ENCODE measurements at places on chromosomes 2 and 18. TPM values are rescaled to one million over a fixed set of nuclear protein-coding genes. Genes with fewer than 3 reads are reported as not detected.
A peak's percentile ranks its signal among the peaks of the same experiment; 100 is the strongest.

Gene IL1RN
- 92.0 TPM for polyA plus RNA-seq

GRCh38 chr2:60478660-60479059 lies 74.8 kb downstream of the BCL11A start:
- peaks cover 29% of the 10 kb centered on the region for H3K4me1 ChIP-seq
- DNase-seq, result no peak
- no peak overlapping the region for H3K27ac ChIP-seq
- H3K36me3 ChIP-seq, result no peaks in the 10 kb centered on the region
- no peaks in the 10 kb centered on the region for H3K27me3 ChIP-seq

Gene CRYGB
- polyA plus RNA-seq, result not detected

DNA sequence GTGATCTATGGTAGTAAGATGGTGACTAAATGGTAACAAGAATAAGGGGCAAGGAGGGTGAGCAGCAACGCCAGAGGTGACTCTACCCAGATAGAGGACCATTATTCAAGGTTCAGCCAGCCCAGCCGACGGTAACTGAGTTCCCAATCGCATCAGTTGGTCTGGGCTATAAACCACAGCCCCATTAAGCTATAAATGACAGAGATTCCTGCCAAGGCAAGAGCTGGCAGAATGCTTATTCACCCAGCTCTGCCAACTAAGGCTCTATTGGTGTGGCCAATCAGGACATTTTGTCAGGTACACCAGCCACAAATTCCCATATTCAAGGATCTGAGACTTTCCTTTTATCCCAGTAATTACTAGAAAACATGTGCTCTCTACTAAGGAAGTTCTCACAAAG lies 3.6 kb downstream of the CHN1 start:
- DNase-seq, result no peak
- H3K4me1 ChIP-seq, result peaks cover 9% of the 10 kb centered on the region
- no peak overlapping the region for H3K27ac ChIP-seq
- no peaks in the 10 kb centered on the region for H3K36me3 ChIP-seq
- peaks cover 55% of the 10 kb centered on the region for H3K27me3 ChIP-seq
- no peak overlapping the region for H3K4me3 ChIP-seq

DNA sequence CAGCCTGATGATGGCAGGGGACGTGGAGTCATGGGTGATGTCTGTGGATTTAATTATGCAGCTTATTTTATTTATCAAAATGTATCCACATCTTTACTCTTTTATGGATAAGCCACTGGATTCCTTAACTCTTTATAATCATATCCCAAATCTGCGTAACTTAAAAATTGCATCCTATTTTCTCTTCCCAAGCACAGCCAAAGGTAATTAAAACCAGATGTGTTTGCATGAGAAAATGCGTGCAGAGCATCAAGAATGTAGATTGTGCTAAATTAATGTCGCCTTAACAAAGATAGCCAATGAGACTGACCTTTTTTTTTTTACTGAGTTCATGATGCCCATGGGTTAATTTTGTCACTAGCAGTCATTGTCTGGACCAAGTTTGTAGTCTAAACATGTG lies 10.0 kb downstream of the SH3RF3 start:
- no peaks in the 10 kb centered on the region for H3K36me3 ChIP-seq
- H3K4me3 ChIP-seq, result no peak overlapping the region
- peaks cover 9% of the 10 kb centered on the region for H3K27me3 ChIP-seq
- no peak for DNase-seq

DNA sequence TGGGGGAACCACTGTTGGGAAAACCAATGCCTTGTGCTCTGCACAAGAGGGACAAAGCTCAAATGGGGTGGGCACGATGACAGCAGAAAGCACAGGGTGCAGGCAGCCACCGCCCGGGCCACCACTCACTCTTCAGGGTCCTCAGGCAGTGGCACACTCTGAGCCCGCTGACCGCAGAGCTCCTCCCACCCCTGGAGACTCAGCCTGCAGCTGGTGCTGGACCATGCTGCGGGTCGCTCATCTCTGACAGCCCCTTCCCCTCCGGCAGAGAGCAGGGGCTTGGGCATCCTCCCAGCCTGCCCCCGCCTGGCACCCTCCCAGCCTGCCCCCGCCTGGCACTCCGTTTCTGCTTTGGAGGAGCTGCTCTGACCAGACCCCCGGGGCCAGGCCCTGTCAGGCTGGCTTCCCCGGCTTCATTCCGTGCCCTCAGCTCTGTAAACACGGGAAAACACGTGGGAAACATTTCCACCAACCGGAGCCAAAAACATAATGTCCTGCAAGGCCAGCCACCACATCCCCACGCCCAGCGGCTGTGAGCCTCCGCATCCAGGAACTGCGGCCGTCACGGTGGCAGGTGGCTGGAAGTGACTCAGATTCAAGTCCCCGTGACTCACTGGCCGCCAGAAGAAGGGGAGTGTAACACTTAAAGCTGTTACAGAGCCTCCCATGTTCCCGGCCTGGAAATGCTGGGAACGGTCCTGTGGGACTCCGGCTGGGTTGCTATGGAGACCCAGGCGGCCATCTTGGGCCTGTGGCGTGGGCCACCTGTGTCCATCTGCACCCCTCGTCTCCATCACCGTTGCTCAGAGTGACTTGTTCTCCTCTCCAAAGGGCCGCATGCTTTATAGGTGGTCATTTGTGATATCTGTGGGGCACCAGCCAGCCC lies 6.8 kb upstream of the SNED1 start:
- no peaks in the 10 kb centered on the region for H3K36me3 ChIP-seq
- peak; percentile 35 for DNase-seq
- H3K27ac ChIP-seq, result no peak overlapping the region
- peaks cover 12% of the 10 kb centered on the region for H3K4me1 ChIP-seq

Gene DNAH7
- not detected for polyA plus RNA-seq

- peaks cover 25% of the 10 kb centered on the region for H3K4me1 ChIP-seq
- H3K4me3 ChIP-seq, result no peak overlapping the region
- DNase-seq, result peak; percentile 28
- H3K27me3 ChIP-seq, result no peaks in the 10 kb centered on the region
Observed at GRCh38 chr18:63266888-63267790, 52.4 kb downstream of the BCL2 start.

Gene PCARE
- not detected for polyA plus RNA-seq

DNA sequence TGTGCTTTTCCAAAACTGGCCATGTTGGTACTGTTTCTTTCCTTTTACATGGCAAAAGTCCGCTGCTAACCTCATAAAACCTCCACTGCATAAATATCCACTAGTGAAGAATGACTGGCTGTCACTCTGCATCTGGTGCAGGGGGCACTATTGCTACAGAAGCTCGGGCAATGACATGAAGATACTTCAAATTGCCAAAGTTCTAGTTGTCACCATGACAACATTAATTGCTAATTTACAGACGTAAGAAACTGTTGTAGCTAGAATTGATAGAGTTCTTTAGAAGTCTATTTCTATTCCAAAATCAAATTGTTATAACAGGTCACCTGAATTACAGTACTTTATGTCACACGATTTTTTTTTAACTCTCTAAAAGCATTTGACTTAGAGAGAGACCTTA lies 845 bp downstream of the CFAP210 start:
- no peaks in the 10 kb centered on the region for H3K36me3 ChIP-seq
- H3K4me3 ChIP-seq, result no peak overlapping the region
- H3K27ac ChIP-seq, result no peak overlapping the region
- H3K27me3 ChIP-seq, result peaks cover 2% of the 10 kb centered on the region
- peak; percentile 6 for DNase-seq

DNA sequence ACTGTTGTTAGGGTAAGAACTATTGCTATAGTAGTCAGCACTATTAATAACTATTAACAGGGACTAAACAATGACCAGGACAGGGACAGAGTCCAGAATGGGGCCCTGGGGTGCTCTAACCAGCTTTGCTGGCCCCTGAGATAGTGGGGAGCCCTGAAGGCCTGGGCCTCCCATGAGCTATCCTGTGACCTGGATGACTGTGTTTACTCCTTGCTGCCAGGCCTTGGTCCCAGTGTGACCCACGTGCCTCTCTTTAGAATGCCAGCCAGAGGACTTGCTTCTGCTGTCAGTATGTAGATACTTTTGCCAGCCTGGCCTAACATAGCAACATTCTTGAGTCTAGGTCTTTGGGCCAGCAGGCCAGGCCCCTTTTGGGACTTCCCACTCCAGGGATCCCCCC lies 11.4 kb downstream of the CDK5R2 start:
- DNase-seq, result no peak
- H3K36me3 ChIP-seq, result no peaks in the 10 kb centered on the region

DNA sequence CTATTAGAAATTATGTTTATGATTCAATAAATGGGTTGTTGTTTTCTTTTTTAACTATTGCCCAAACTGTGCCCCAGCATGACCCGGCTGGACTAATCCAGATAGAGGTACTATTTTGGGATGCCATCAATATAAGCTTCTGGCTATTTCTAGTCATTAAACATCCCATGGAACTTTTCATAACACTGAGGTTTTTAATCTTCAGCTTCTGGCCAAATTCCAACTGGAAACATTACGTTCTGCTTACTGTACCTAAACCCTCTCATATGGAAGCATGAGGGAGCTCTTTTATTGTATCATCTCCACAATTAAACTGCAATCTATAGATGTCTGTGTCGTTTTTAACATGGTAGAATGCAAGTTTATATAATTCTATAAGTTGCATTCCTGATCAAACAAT lies 674.7 kb downstream of the ARHGAP15 start:
- H3K27ac ChIP-seq, result no peak overlapping the region
- no peaks in the 10 kb centered on the region for H3K36me3 ChIP-seq
- peaks cover 8% of the 10 kb centered on the region for H3K4me1 ChIP-seq
- H3K27me3 ChIP-seq, result no peaks in the 10 kb centered on the region

Gene TRIM43
- polyA plus RNA-seq, result not detected

- H3K4me1 ChIP-seq, result peaks cover 23% of the 10 kb centered on the region
- H3K4me3 ChIP-seq, result no peak overlapping the region
- no peak overlapping the region for H3K27ac ChIP-seq
- no peaks in the 10 kb centered on the region for H3K36me3 ChIP-seq
- peak; percentile 63 for DNase-seq
Observed at GRCh38 chr2:40220177-40220925, 231.5 kb downstream of the SLC8A1 start.

GRCh38 chr2:232372231-232373208 lies 6.0 kb upstream of the ALPP start:
- no peaks in the 10 kb centered on the region for H3K4me1 ChIP-seq
- no peak overlapping the region for H3K4me3 ChIP-seq
- H3K27me3 ChIP-seq, result no peaks in the 10 kb centered on the region

GRCh38 chr2:128269063-128269989 lies 49.3 kb downstream of the HS6ST1 start:
- peaks cover 8% of the 10 kb centered on the region for H3K36me3 ChIP-seq
- H3K27ac ChIP-seq, result no peak overlapping the region
- no peaks in the 10 kb centered on the region for H3K4me1 ChIP-seq

DNA sequence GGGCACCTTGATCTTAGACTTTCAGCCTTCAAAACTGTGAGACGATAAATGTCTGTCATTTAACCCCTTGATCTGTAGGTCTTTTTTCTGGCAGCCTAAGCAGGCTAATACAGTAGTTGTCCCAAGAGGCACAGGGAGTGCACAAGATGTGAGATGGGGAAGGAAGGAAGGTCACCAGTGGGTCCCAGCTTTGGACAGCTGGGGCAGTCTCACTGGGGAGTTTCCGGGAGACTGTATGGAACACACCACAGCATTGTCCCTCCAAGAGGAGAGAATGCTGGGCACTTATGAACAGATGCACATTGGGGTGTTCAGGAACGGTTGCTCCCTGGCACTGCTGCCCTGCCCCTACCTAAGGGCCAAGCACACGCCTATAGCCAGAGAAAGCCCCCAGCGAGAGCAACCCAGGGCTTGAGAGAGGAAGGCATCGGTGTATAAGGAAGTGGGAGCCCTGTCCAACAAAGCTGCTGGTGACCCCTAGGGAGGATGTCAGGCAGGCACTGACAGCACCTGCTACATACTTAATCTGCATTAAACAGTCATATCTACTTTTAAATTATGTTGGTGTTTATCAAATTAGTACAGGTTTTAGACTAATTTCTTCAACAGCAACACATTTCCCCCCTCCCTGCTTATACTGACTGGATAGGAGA lies 11.6 kb upstream of the NCK2 start:
- no peaks in the 10 kb centered on the region for H3K27me3 ChIP-seq
- H3K27ac ChIP-seq, result no peak overlapping the region
- no peaks in the 10 kb centered on the region for H3K36me3 ChIP-seq

Gene GEN1
- polyA plus RNA-seq, result 0.79 TPM

DNA sequence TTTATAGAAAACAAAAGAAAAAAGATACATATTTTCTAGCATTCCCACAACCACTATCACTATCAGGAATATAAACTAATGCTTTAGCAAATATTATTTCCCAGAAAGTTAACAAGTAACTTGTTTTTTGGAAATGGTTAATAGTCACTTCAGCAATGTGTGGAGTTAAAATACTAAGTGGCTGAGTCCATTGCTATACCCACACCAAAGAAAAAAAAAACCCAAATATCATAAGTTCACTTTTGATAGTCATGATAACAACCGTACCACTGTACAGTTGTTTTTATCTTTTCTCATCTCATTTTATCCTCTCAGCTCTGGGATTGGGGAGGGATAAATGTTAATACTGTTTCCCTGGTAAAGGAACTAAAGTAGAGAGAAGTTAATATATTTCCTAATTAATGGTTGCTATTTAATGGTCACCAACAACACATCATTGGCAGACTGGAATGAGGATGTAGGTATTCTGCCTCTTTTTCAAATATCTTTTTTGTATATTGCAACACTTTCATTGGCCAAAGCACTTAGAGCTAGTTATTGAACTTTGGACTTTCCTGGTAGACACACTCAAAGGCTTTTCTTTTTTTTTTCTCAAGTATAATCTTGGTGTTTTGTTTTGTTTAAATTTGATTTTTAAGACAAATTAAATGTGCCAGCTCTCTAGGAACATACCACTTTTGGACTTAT lies 18.4 kb upstream of the KANSL1L start:
- H3K36me3 ChIP-seq, result no peaks in the 10 kb centered on the region
- no peak overlapping the region for H3K4me3 ChIP-seq
- no peaks in the 10 kb centered on the region for H3K4me1 ChIP-seq
- no peaks in the 10 kb centered on the region for H3K27me3 ChIP-seq
- H3K27ac ChIP-seq, result no peak overlapping the region

Gene UPP2
- not detected for polyA plus RNA-seq

DNA sequence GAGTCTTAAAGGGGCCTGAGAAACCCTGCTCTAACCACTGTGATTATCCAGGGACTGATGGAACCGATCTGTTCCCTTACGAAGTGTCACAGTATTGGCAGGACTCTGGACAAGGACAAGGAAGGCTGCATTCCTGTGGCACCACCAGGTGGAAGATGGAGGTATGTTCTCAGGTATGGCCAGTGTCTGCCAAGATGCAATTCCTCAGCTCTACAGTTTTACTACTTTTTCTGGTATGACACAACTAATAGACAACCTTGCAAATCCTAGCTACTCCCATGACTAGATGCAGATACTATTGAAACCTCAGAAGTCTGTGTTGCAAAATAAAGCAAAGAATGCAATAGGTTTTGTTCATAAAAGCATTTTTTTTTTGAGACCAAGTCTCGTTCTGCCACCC lies 14.6 kb downstream of the RAB31 start:
- no peaks in the 10 kb centered on the region for H3K4me1 ChIP-seq
- H3K4me3 ChIP-seq, result no peak overlapping the region
- H3K27me3 ChIP-seq, result no peaks in the 10 kb centered on the region
- no peak for DNase-seq

Gene PLGLB2
- 0.55 TPM for polyA plus RNA-seq
